ENCODE measurements at places on chromosomes 3 and 15.

- DNase-seq = no peak
Observed at GRCh38 chr15:66170042-66170441, 83.5 kb downstream of the MEGF11 start.

DNA sequence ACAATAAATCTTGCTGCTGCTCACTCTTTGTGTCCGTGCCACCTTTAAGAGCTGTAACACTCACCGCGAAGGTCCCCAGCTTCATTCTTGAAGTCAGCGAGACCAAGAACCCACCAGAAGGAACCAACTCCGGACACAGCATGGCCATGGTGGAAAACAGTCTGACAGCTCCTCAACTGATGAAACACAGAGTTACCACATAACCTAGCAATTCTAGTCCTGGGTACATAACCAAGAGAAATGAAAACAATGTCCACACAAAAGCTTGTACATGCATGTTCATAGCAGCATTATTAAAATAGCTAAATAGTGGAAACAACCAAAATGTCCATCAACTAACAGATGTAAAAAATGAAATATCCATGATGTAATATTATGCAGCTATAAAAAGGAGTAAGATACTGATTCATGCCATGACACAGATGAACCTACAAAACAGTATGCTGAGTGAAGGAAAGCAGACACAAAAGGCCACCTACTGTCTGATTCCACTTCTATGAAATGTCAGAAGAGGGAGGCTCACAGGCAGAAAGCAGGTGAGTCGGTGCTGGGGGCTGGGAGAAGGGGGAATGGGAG lies 36.8 kb downstream of the VGLL4 start:
- no peak for DNase-seq

- no peak for DNase-seq
Observed at GRCh38 chr15:80788536-80788935, 9.4 kb downstream of the CEMIP start.

GRCh38 chr3:53234130-53234840 lies 21.5 kb downstream of the TKT start:
- no peak for DNase-seq

DNA sequence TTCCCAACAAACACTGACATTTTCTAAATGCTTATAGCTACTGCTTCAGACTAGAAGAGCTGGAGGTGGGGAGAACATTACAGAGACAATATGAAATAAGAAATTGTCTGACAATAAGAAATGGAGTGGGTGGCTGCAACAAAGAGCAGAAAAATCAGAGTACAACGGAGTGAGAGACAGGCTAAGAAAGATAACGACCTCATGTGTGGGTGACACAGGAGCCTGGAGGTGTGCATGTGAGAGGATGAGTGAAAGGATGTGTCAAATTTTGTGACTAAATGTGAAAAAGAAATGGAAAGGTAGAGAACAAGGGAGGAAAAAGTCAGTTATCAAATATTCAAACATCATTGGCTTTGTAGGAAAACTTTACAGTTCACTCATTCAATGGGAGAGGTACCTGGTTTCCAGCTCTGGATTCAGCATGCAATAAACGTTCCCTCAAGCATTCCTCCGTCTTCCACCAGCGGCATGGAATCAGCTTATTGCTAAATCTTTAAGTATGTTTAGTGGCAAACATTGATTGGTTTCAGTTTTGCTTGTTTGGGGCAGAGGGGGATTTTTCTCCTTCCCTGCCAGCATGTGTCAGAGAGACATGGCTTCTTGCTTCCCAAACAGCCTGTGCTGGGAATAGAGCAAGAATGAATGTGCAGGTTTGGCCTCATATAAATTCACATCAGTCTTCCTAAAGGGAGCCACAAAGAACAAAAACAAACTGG lies 103.8 kb upstream of the CHRM5 start:
- DNase-seq = no peak

Data from NCI-H146 (cell line).